ENCODE measurements at places on chromosomes 16 and 17. TPM values are rescaled to one million over a fixed set of nuclear protein-coding genes. Genes with fewer than 3 reads are reported as not detected.

The ELOB gene
- total RNA-seq, result 283 TPM

The KRTAP9-2 gene
- total RNA-seq, result not detected

The CEMP1 gene
- not detected for total RNA-seq

The HOXB1 gene
- not detected for total RNA-seq

The ACBD4 gene
- total RNA-seq, result 9.0 TPM

The SLC35G6 gene
- total RNA-seq, result not detected

The GRAP gene
- 2.5 TPM for total RNA-seq

The MT1M gene
- not detected for total RNA-seq

The ZFP3 gene
- total RNA-seq, result 11.7 TPM
